HT-29 (cell line): ENCODE measurements at places on chromosomes 11 and 22.

DNA sequence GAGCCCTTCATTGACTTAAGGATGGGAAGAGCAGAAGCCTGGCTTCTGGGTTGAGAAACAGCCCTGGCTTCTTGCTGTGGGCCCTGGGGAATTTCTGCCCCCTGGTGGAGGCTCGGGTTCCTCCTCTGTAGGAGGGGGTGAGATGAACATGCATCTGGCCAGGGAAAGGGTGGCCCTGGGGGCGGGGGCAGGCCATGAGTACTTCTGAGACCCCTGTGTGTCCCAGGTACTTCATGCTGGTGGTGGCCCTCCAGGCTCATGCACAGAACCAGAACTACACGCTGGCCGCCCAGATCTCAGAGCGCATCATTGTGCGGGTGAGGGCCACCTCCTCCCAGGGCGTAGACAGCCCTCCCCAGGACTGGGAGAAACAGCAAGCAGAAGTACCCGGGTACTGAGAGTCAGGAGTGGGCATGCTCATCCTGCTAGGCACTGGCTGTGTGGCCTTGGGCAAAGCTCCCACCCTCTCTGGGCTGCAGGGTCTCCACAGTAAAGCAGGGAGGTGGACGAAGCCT lies 15.8 kb downstream of the TMEM258 start:
- peak; percentile 82 for DNase-seq

- DNase-seq: no peak
Measured at GRCh38 chr11:110715541-110715940, 3.3 kb upstream of the ARHGAP20 start.

DNA sequence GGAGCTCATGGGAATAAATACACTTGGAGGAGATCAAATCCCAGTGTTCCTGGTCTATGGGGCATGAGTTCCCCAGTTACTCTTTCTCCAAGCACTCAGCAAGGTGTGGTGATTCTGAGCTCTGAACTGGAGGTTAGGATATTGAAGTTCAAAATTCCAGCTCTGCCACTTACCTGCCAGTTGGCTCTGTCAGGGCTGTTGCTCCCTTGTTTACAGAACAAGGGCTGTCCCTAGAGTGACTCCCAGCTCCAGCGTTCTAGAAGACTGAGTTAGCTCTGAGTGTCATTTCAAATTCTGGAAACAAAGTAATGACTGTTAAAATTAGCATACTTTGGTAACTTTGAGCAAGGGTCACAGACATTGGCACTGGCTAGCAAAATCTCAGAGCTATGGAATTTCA lies 69.7 kb upstream of the ZBED5 start:
- DNase-seq: peak; percentile 48

DNA sequence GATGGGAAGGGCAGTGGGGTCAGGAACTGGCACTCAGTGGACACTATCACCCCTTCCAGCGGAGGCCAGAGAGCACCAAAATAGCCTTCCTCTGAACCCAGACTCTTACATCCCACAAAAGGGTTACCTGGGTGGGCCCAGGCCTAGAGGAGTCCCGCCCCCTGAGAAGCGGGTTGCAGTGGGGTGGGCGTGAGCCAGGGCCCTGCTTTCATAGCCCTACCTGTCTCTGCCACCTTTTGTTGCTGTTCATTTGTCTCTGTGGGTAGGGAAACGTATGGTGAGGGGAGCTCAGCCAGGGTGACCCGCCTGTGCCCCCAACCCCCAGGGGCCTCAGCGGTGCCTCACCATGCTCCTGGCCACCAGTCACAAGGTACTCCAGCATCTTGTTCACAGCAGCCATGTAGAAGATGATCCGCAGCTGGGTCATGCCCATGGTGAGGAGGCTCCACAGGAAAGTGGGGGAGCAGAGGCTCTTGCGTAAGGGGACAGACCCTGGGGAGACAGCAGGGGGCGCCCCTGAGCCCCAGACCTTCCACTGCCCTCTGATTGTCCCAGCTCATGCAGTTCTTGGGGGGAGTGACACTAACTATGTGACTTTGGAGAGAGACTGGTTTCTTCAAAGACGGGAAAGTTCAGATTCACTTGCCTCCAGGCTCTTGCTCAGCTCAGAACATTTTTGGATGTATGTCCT lies 24.0 kb downstream of the SLC43A1 start:
- peak; percentile 45 for DNase-seq

DNA sequence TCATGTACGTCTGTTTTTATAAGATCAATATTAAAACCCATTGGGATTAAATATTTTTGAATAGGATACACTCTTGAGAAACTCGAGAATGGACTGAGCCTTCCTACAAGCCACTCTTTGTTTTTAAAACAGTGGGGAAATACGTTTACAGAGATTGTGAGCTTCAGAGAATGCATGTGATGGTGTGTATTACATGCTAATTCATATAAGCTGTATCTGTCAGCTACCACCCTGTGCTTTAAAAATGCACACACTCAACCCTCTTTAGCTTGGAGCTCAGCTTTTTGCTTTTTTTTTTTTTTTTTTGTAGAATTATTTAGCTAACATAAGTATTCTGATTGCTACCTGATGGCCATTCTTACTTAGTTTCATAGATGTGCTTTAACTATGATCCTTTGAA lies 46.3 kb upstream of the ASPHD2 start:
- no peak for DNase-seq

GRCh38 chr11:69374946-69375310 lies 81.0 kb downstream of the MYEOV start:
- no peak for DNase-seq

GRCh38 chr11:82927264-82927880 lies 25.8 kb downstream of the DDIAS start:
- peak; percentile 83 for DNase-seq

GRCh38 chr22:25693268-25693565 lies 48.8 kb upstream of the MYO18B start:
- no peak for DNase-seq

DNA sequence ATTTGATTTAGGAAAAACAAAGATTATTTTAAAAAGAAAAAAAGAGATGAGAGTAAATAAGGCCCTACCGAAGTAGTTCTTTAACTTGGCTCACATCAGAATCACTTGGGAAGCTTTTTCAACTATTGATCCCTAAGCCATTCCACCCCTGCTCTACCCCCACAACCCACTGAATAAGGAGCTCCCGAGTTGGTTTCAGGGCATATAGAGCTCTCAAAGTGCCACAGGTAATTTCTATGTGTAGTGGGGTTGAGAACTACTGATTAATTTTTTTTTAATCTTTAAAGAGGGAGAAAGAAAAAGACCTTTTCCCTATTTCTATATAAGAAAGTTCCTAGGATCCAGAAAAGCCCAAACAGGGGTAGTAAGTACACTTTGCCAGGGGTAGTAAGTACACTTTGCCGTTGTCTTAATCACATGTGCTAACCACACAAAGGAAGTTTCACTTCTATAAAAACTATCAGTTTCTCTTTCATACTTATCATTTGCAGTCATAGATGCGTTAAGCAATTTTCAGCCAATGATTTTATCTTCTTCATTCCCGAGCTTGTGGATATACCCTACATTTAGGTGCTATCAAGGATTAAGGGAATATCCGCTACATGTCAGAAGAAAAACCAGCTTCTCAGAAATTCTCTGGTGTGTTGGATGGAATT lies 108.4 kb upstream of the ZC3H12C start:
- no peak for DNase-seq

DNA sequence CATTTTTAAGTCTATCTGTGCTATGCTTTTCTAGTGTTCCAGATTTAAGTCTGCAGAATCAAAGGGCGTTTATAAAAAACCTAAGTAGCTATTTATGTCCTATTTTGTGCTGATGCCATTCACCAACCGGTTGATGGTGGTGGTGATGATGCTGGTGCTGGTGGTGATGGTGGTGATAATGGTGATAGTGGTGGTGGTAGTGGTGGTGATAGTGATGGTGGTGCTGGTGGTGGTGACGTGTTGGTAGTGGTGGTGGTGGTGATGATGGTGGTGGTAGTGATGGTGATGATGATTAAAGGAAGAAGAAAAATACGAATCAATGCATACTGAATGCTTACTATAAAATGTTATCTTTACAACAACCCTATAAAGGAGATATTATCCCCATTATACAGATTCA lies 178.2 kb downstream of the OPCML start:
- DNase-seq: no peak

GRCh38 chr11:63961608-63962412 lies 12.6 kb upstream of the COX8A start:
- DNase-seq: peak; percentile 54

GRCh38 chr11:133605482-133605881 lies 73.2 kb upstream of the OPCML start:
- DNase-seq: no peak

- no peak for DNase-seq
Measured at GRCh38 chr11:116317212-116317611, 455.6 kb downstream of the BUD13 start.

- DNase-seq: no peak
Measured at GRCh38 chr11:20415432-20415831, 27.9 kb downstream of the PRMT3 start.

DNA sequence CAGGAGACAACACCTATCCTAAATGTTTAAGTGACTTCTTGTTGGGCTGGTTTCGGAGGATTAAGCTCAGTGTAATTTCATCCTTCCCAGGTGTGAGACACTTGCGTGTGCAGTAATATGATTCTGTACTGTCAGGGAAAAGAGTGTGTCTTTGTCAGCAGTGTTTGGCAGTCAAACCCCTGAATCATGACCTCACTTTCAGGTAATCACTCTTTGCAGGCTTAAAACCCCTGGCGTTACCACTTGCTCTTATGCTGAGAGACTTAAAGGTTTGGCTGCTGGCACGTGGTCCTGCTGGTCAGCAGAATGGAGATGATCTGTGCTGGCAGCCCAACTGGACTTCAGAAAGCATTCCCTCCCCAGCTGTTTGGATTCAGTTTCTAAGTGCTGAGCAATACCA lies 56.1 kb downstream of the APIP start:
- no peak for DNase-seq

- DNase-seq: no peak
Measured at GRCh38 chr11:134905928-134906327, 493.9 kb upstream of the B3GAT1 start.

- peak; percentile 88 for DNase-seq
Measured at GRCh38 chr11:62025487-62026105, 58.2 kb upstream of the FTH1 start.

GRCh38 chr11:64245401-64245796 lies 1.3 kb downstream of the PPP1R14B start:
- DNase-seq: no peak

DNA sequence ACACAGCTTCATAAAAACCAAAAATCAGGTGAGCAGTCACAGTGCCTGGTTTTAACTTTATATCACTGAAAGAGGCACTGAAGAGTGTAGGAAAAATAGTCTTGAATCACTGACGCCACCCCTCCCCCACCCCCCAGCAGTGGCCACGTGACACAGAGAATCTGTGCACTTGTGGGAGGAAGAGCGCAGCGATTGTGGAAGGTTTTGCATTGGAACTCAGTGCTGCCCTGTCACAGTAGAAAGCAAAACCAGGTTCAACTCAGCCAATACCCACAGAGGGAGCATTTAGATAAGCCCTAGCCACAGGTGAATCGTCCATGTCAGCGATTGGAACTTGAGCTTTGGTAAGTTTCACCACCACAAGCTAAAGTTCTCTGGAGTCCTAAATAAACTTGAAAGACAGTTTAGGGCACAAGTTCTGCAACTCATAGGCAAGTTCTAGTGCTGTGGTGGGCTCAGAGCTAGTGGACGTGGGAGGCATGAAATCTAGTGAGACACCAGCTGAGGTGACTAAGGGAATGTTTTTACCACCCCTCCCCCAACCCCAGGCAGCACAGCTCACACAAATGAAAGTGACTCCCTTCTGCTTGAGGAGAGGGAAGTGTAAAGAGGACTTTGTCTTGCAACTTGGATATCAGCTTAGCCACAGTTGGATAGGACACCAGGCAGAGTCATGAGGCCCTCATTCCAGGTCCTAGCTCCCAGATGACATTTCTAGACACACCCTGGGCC lies 13.3 kb downstream of the OR52B2 start:
- no peak for DNase-seq

DNA sequence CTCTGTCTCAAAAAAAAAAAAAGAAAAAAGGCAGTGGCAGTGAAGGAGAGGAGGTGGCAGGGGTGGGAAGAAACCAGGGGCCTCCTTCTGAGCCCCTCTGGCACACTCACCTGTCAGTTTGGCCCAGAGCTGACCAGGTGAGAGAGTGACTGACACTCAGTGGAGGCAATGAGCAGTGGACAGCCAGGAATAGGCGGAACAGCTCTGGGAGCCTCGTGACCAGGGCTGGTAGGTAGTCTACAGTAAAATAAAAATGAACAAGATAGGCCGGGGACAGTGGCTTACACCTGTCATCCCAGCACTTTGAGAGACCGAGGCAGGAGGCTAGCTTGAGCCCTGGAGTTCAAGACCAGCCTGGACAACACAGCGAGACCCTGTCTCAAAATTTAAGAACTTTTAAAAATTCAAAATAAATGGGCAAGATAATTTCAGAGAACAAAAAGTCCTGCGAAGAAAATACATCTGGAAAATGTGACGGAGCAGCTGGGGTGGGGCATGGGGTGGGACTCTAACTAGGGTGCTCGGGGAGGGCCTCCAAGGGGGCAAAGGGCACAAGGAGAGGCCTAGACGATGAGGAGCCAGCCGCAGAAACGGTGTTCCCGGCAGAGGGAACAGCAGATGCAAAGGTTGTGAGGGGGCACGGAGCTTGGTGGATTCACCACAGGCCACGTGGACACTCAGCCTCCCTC lies 3.8 kb upstream of the PDXP start:
- no peak for DNase-seq

- DNase-seq: no peak
Measured at GRCh38 chr22:49564666-49565515, 262.8 kb downstream of the BRD1 start.

DNA sequence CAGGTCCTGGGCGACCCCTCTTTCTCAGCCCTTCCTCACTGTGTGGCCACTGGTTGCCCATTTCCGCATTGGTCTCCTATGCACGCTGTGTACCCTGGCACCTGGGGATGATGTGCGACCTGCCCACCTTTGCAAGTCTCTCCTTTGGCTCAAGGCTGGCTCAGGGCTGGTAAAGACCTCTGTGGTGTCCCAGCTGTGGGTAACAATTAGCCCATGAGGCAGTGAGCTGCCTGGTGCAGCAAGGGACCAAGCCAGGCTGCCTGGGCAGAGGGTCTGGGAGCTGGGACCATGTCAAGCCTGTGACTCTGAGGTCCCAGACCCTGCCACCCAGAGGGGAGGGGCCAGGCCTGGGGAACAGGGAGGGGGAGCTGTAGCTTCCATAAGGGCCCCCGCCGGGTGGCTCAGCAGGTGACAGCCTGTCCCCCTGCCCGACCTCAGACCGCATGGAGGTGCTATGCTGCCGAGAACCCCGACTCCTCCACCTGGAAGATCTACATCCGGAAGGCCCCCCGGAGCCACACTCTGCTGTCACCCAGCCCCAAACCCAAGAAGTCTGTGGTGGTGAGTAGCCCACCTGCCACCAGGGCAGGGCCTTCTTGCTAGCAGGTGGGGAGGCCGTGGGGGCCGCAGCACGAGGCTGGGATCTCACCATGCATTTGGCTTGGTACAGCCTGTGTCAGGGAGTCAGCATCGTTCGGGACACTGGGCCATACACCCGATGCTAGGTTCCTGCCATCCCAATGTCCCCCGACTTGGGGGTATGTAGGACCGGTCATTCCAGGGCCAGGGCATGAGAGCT lies 112.5 kb downstream of the KCNQ1OT1 start:
- DNase-seq: no peak
